ENCODE measurements at places on chromosomes 2 and 18.

DNA sequence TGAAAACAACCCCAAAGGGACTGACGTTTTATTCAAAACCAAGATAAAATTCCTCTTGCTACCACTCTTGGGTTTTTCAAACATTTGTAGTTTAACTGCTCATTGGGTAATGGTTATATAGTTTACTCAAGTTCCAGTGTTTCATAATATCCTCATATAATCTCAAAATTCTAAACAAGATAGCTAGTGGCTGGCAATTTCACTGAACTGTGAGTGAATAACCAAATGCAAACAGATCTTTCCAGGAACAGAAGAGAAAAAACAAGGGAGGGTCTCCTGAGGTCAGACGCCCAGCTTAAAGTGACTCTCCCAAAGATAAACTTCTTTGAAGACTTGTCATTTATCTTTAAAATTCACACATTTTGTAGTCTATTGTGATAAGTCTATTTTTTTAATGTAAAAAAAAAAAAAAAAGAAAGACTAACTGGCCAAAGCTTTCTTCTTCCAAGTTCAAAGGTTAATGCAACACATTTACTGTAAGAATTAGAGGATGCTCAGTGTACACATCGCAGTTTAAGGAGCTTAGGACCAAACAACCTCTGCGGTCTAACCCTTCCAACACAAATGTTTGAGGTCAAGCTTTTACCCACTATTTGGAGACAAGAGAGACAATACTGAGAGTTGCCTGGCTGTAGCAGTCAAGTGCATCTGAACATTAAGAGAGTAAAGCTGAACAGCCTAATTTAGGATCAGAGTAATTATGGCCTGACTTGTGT lies 26.6 kb downstream of the LPIN2 start:
- no peak for DNase-seq

- DNase-seq, result no peak
These were observed 124.4 kb downstream of the INHBB start for GRCh38 chr2:120470041-120470965.

- no peak for DNase-seq
These were observed 96.8 kb downstream of the UBE2E3 start for GRCh38 chr2:181077128-181077709.

DNA sequence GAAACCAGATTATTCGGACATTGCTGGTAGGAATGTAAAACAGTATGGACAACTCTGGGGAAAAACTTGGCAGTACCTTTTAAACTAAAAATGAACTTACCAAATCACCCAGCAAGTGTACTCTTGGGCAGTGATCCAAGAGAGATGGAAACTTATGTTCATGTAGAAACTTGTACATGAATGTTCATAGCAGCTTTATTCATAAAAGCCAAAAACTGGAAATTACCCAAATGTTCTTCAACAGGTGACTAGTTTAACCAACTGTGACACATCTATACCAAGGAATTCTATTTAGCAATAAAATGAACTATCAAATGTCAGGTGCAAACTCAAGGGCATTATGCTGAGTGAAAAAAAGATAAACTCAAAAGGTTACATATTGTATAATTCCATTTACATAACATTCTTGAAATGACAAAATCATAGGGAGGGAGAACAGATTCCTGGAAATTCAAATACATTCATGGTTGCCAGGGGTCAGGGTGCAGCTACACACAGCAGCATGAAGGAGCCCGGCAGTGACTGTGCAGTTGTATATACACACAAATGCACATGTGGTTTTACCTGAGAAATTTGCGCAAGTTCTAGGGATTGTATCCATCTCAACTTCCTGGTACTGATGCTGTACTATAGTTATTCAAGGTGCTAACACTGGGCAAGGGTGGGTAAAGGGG lies 3.5 kb upstream of the RNU4ATAC start:
- no peak for DNase-seq

DNA sequence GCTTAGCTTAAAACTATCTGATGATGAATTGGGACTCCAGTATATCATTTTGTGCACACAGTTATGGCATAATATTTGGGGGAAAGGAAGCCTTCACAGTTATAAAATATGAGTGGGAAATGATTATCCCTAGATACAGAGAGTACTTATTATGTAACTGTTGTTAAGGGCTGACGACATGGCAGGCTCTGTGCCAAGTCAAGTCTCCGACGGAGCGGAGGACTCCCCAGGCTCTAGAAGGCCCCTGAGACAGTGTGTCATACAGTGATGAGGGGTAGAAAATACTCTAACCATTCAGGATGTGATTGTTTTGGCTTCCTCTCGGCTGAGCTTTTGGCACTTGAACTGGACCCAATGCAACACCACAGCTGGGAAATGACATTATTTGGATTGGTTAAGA lies 211.8 kb downstream of the SLC8A1 start:
- DNase-seq, result no peak

DNA sequence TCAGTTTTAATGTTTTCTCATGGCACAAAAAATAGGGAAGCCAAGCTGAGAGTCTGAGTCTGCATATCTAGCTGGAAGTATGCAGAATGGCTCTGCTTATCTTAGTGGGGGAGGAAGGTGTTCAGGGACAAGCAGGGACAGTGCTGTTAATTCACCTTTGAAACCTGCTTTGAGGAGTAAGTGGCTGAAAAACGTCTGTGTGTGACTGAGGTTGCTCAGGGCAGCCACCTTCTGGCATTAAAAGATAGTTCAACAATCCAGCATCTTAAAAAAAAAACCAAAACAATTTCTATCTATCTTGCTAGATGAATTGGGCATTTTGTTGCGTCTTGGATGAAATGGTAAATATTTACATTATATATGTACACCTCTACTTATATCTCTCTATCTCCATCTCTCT lies 2.0 kb upstream of the TRPM8 start:
- no peak for DNase-seq

- DNase-seq, result no peak
These were observed 199.1 kb upstream of the NXPH2 start for GRCh38 chr2:138979131-138979785.

DNA sequence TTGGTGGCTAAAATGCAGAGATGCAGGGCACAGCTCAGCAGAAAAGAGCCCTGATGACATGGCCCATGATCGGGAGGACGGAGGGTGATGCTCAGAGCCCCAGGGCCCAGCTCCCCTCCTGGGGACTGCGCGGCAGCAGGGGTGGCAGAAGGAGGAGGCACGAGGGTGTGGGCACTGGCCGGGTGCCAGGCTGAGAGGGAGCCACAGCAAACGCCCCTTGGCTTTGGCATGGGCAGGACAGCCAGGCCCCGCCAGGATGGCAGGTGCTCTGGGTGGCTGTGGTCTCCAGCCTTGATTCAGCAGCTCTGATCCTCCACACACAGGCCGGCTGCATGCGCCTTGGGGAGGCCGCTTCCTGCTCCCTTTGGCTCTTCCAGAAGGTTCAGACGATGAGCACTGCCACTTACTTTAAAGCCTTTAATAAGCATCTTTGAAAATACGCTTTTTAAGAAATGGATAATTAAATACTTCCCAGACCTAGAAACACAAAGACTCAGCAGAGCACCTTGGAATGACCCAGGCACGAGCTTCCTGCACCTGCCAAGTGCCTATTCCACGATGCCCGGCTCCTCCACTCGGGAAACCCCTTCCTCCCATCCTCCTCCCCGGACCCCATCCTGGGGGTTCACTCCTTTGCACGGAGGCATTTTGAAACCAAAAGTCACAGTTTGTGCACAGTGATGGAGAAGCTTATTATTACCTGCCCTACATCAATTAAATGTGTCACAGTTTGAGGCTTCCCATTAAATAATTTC lies 78.5 kb upstream of the SNTG2 start:
- DNase-seq, result no peak

GRCh38 chr2:125572660-125573059 lies 1083.3 kb upstream of the GYPC start:
- DNase-seq, result no peak

DNA sequence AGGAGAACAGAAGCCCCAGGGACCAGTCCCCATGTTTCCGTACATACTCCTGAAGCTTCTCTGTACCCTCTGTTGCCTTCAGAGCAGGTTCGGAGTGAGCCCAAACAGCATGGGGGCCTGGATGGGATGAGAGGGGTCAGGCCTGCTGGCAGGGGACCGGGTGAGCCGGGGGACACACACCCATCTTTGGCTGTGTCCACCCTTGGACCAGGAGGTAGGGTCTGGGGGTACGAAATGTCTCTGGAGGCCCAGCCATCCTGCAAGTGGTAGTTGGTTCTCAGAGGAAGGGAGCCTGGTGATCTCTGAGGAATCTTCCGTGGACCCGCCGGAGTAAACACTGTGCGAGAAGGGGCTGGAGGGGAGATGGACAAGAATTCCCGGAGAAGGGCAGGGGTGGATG lies 15.3 kb downstream of the FBLN7 start:
- no peak for DNase-seq

- no peak for DNase-seq
These were observed 194.0 kb downstream of the NDUFA10 start for GRCh38 chr2:239831001-239831731.

DNA sequence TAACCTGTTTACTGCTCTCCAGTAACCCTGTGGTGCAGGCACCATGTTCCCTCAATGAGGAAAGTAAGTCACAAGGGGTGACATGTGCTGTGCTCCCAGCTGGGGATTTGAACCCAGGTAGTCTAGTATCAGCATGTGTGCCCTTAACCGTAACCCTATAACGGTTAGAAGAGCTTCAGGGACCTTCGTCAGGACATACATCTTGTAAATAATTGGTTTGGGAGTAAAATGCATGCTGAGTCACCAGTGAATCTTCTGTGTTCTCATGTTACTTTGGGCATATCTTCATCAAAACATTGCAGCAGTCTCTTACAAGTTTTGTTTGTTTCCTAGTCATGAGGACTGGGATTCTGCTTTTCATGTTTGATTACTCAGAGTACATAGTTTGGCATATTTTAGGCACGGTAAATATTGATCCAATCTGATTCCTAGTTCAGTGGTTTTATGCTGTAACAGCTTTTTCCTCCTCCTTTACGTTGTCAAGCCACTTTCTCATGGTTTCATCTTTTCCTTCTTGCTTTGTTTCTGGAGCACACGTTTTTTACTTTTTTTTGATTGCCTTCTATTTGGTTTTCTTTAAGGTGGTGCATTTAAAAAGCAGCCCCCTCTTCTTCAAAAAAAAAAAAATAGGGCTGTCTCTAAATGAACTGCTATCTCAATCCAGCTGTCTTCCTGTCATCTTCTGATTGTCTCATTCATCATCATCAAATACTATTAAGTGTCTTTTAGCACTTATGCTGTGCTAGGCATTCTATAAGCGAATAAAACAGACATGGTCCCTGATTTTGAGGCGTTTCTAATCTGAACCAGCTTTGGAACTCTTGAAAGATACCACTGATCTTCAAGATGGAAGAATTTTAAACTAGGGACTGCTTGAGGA lies 50.4 kb downstream of the CLIP4 start:
- no peak for DNase-seq

DNA sequence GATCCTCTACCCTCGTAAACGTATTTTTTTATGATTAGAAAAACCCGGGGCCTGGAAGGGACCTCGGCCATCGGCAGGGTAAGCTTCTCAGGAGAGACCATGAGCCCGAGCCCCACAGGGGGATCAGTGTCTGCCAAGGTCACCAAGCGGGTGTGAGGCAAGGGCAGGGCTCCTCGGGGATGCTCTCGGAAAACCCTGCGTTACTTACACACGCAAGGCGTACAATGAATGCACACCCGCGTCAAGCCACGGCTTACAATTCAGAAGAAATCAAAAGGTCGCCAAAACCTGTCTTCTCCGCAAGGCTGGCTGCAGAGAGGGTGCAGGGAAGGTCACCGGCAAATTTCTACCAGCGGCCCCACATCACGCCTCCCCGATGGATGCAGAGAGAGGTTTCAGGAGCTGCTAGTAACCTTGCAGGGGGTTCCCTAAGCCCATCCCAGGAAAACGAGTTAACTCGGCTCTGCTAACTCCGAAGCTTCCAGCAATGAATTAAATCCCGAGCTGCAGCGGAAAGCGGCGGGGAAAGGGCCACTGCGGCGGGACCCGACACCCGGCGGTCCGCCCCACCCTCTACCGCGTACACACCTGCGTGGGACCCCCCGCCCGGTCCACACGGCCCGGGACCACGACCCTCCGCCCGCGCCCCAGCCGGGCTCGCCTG lies 638 bp downstream of the ST3GAL5 start:
- peak; percentile 55 for DNase-seq

- no peak for DNase-seq
These were observed 36.1 kb downstream of the RNF152 start for GRCh38 chr18:61856678-61857077.

GRCh38 chr2:154142480-154142879 lies 270.8 kb downstream of the GALNT13 start:
- DNase-seq, result no peak

DNA sequence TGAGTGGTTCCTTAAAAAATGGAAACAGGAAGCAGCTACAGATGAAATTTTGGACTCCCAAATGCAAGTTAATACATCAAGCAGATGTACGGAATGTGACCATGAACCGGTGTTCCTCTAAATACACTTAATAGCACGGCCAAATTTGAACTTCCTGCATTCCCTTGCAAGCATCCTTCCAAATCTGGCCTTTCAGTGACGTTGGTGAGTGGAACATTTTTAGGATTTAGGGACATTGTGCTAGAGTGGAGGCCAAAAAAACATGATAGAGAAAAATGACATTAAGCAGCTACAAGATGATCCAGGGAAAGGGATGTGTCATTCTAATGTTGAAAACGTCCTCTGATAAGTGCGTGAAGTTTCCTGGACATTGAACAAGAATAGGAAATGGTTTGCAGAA lies 62.1 kb downstream of the CTAGE1 start:
- no peak for DNase-seq

DNA sequence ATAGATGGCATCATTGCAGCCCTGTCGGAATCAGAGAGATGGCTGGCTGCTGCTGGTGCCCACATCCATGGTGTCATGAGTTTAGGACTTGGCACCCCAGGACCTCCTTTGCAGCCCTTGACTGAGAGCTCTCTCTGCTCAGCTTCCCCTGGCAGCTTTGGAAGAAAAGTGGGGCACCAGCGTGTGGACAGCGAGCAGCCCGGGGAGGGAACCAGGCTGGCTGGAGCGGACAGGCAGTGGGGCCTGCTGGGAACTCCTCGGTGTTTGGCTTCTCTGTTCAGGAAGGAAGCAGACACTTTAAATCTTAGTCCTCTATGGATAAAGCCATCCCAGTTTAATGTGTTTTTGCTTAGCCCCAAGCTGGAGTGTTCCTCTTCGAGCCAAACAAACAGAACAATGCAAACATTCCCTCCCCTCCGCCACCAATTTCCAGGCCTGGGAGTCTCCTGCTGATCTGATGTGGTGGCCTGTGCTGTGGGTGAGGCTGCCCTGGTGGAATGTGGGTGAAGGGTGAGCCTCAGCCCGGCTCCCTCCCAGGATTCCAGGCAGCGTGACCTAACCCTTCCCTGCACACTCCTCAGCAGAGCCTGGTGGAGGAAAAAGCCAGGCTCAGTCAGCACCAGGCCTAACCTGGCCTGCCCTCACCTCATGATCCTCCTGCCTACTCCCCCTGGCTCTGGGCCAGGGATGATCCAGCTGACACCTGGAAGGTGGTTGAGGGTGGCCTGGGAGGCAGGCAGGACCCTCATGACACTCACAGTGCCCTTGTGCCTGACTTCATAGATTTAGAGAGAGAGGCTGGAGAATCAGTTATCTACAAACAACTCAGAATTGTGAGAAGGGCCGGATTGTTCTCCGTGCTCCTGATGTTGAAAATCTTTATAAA lies 21.6 kb upstream of the ITGB6 start:
- DNase-seq, result no peak

GRCh38 chr2:31319406-31320175 lies 85.6 kb downstream of the EHD3 start:
- DNase-seq, result no peak

Data from activated T-cell treated with anti-CD3 and anti-CD28 coated beads, Interleukin-2, amount 50 U/mL, for 1 hour (primary cell).